ENCODE measurements at places on chromosomes 4 and X. TPM values are rescaled to one million over a fixed set of nuclear protein-coding genes. Genes with fewer than 3 reads are reported as not detected.

The TBC1D9 gene
- not detected for total RNA-seq

The CXorf38 gene
- total RNA-seq = 22.5 TPM

The ARHGAP4 gene
- total RNA-seq = 128 TPM

The HAND2 gene
- total RNA-seq = not detected

The RAB9B gene
- 0.38 TPM for total RNA-seq

The ANKRD37 gene
- total RNA-seq = 54.6 TPM

The IRS4 gene
- total RNA-seq = not detected

The TENM3 gene
- not detected for total RNA-seq

The GIMD1 gene
- not detected for total RNA-seq

The FAM156A gene
- 21.0 TPM for total RNA-seq

The GASK1B gene
- not detected for total RNA-seq

The TXLNG gene
- total RNA-seq = 17.3 TPM

The PCDH18 gene
- not detected for total RNA-seq

The GLRA2 gene
- not detected for total RNA-seq

The CT45A5 gene
- not detected for total RNA-seq

The NPY2R gene
- total RNA-seq = not detected

The ADH6 gene
- not detected for total RNA-seq

The RAB33A gene
- 28.8 TPM for total RNA-seq

The GAGE2A gene
- total RNA-seq = not detected

The SSX2B gene
- not detected for total RNA-seq

The TMEM150C gene
- not detected for total RNA-seq

The PFKFB1 gene
- total RNA-seq = 0.60 TPM

The HPGD gene
- total RNA-seq = 4.7 TPM

The CNKSR2 gene
- 9.4 TPM for total RNA-seq

The CFAP97 gene
- 48.5 TPM for total RNA-seq

The GABRA4 gene
- total RNA-seq = not detected

The CENPVL1 gene
- not detected for total RNA-seq

The UCP1 gene
- not detected for total RNA-seq

The GRXCR1 gene
- total RNA-seq = not detected

The ARHGAP36 gene
- total RNA-seq = not detected

The PDK3 gene
- total RNA-seq = 46.4 TPM

The KLF3 gene
- total RNA-seq = 6.0 TPM
